ENCODE measurements at places on chromosomes 11 and 22.

DNA sequence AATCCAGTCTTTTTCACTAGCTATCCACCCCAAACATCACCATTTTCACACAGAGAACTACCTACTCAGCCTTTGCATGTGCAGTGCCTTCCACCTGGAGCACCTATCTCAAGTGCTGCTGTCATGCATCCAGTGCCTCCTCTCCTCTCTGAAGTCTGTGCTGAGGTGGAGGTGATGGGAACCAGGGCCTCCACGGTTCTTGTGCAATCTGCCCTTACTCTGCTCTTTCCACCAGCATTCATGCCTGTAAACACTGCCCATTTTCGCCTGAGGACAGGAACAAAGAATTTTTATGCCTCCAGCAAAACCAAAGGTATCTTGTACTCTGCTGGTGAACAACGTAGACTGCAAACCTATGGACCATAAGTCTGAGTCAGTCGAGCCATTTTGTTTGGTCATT lies 27.0 kb downstream of the PITPNB start:
- no peaks in the 10 kb centered on the region for H3K27me3 ChIP-seq
- no peaks in the 10 kb centered on the region for H3K4me1 ChIP-seq
- no peak for DNase-seq
- H3K36me3 ChIP-seq: peaks cover 35% of the 10 kb centered on the region

- H3K4me1 ChIP-seq: no peaks in the 10 kb centered on the region
- no peak overlapping the region for H3K4me3 ChIP-seq
- no peak overlapping the region for H3K27ac ChIP-seq
- peaks cover 6% of the 10 kb centered on the region for H3K27me3 ChIP-seq
Observed at GRCh38 chr11:110762590-110762989, 50.4 kb upstream of the ARHGAP20 start.

- no peak for DNase-seq
- no peaks in the 10 kb centered on the region for H3K36me3 ChIP-seq
- H3K27me3 ChIP-seq: peaks cover under 1% of the 10 kb centered on the region
- H3K27ac ChIP-seq: no peak overlapping the region
- no peak overlapping the region for H3K4me3 ChIP-seq
Observed at GRCh38 chr11:8719211-8719649, 36.6 kb downstream of the RPL27A start.

- no peaks in the 10 kb centered on the region for H3K4me1 ChIP-seq
- H3K4me3 ChIP-seq: no peak overlapping the region
- no peak overlapping the region for H3K27ac ChIP-seq
- DNase-seq: no peak
- H3K36me3 ChIP-seq: no peaks in the 10 kb centered on the region
Observed at GRCh38 chr11:123085497-123085896, 23.6 kb upstream of the HSPA8 start.

GRCh38 chr11:72589802-72590761 lies 84.1 kb downstream of the PDE2A start:
- peak; percentile 45 for DNase-seq
- peak overlapping the region; percentile 82 for H3K4me3 ChIP-seq
- no peaks in the 10 kb centered on the region for H3K36me3 ChIP-seq
- no peak overlapping the region for H3K27ac ChIP-seq

DNA sequence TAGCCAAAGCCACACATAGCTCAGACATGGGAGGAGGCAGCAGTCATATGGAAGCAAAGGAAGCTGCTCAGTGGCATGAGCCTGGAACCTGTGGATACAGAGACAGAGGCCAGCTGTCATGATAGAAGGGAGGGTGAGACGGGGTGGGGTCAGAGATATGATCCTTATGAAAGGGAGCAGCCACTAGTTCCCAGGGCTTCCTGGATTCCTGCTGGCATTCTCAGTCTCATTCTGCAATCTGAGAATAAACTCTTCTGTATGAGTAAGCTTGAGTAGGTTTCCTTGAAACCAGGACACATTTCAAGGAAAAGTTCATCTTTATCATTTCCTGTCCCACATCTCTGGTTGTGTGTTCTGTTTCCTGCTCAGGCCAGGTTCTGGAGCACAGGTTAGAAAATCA lies 220.2 kb upstream of the SNX19 start:
- H3K27ac ChIP-seq: peak overlapping the region; percentile 11
- H3K4me1 ChIP-seq: no peaks in the 10 kb centered on the region
- no peaks in the 10 kb centered on the region for H3K36me3 ChIP-seq
- no peaks in the 10 kb centered on the region for H3K27me3 ChIP-seq
- no peak overlapping the region for H3K4me3 ChIP-seq
- no peak for DNase-seq

- peaks cover 3% of the 10 kb centered on the region for H3K4me1 ChIP-seq
- H3K27me3 ChIP-seq: no peaks in the 10 kb centered on the region
- no peak overlapping the region for H3K4me3 ChIP-seq
- no peak for DNase-seq
Observed at GRCh38 chr11:108817976-108818375, 153.1 kb downstream of the DDX10 start.

All from naive B cell (primary cell).